ENCODE measurements at places on chromosomes 5 and 9.

GRCh38 chr9:99162759-99163364 is 57.9 kb downstream of the TGFBR1 start:
- DNase-seq, result no peak

- DNase-seq, result no peak
These were observed 175.0 kb upstream of the ISL1 start for GRCh38 chr5:51208296-51208695.

DNA sequence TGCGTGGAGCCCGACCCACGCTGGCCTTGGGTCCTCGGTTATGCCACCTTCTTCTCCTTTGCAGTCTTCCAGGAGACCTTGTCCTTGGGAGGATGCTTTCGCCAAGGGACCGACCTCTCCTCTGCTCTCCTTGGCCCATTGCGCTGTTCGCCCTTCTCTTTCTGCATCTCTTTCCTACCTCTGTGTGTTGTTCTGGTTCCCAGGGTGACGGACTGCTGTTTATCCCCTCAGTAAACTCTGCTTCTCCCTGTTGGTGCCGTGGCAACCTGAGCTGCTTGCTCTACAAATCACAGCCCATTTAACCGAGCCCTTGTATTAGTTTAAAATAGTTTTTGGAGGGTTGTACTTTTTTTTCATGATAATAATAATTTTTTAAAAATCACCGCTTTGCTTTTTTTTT is 97.9 kb downstream of the DAPK1 start:
- no peak for DNase-seq

DNA sequence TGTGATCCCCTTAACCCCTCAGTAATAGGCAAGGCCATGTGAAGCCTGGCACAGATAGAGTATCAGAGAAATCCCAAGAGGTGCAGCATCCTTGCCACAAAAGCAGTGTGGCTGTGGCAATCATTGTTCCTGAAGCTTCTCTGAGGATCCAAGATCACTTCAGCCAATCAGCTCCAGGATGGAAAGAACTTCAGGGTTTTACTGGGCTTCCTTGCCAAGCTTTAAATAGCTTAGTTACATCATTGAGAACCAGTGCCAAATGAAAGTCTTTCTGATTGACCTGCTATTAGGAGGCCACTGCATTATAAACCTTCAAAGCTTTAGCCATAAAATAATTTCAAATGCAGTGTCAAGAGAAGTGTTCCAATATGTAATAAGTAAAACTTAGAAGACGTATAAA is 430.6 kb downstream of the PIK3R1 start:
- no peak for DNase-seq

- DNase-seq, result no peak
These were observed 2.9 kb downstream of the HIGD2A start for GRCh38 chr5:176391479-176391878.

DNA sequence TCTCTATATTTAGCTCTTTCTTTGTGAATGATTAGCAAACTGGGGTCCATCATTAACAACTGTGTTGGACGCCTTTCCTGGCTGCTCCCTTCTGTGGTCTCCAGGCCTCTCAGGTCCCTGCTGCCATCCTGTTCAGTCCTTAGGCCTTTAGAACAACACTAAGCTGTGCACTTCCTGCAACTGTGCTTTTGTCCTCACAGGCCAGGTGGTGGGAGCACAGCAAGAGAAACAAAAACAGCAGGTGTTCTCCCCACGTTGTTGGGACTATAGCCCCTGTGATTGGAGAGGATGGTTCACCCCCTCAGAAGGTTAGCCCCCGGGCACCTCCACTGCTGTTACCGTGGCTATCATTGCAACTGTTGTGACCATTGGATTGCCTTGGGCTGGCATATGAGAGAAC is 41.7 kb upstream of the CLINT1 start:
- DNase-seq, result no peak

GRCh38 chr5:115360046-115360685 is 63.7 kb upstream of the CCDC112 start:
- DNase-seq, result peak; percentile 70

DNA sequence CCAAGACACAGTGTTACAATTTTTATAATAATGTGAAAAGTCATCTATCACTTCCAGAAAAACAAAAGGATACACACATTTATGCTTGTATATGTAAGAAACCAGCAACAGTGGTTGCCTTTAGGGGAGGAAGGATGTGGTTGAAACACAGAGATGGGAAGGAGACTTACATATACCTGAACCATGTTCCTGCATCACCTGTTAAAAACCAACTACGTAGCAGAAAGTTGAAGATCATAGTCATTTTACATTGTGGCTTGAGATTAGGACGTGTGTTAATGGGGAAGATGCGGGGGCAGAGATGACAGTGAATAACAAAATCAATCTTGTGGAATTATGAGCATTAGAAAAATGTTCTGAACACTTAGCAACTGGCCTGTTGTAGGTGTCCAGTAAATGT is 307.3 kb downstream of the MLLT3 start:
- no peak for DNase-seq
